ENCODE measurements at places on chromosomes 6 and 20.
A peak's percentile ranks its signal among the peaks of the same experiment; 100 is the strongest.

DNA sequence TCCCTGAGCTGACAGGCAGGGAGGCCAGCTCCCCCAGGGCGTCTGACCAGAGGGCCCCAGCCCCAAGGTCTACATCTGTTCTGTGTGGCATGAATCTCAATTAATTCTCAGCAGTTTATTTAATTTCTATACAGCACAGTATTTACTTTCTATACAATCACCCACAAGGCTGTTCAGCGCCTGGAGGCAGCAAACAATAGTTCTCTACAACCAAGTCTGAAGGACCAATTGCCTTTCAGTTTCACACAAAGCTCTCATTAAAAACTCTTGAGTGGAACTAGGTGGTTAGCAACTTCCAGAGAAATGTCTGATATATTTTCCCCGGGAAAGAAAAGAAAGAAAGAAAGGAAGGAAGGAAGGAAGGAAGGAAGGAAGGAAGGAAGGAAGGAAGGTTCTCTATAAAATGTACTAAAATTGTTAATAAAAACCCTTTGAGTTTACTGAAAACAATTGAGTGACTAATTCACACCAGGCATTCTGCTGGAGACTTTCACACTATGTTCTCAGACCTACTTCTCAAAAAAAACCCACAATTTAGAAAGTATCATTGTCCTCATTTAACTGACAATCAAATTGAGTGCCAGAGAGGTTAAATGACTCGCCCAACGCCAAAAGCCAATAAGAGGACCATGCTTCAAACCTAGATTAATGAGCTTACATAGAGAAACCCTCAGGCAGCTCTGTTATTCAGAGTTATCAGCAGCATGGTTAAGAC, 62.5 kb downstream of the METTL24 start:
- no peak for DNase-seq

- no peak for DNase-seq
Observed at GRCh38 chr6:133512410-133513016, 271.4 kb downstream of the EYA4 start.

DNA sequence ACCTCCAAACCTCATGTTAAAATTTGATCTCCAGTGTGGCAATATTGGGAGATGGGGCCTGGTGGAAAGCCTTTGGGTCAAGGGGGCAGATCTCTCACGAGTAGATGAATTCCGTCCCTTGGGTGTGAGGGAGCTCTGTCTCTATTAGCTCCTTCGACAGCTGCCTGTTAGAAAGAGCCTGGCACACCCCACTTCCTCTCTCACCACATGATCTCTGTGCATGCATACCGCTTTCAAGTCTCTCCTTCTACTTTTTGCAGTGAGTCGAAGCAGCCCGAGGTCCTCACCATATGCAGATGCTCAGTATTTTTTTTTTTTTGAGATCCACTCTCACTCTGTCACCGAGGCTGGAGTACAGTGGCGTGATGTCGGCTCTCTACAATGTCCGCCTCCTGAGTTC, 176.9 kb downstream of the SYNDIG1 start:
- no peak for DNase-seq

DNA sequence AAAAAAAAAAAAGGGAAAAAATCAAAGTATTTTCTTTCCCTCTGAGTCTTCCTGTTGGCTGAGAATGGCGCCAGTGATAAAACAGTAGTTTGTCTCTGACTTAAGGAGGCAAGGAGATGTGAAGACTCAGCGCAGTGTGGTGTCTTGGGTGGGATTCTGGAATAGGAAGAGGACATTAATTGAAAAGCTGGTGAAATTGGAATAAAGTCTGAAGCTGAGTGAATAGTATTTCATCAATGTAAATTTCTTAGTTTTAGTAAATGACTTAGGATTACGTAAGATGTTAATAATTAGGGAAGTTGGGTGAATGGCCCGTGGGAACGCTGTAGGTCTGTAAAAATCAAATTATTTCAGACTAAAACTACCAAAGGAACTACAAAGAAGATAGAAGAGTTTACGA, 122.8 kb upstream of the ZNF217 start:
- no peak for DNase-seq

- no peak for DNase-seq
Observed at GRCh38 chr6:37566111-37566949, 66.6 kb upstream of the CCDC167 start.

- no peak for DNase-seq
Observed at GRCh38 chr6:134564705-134565104, 246.8 kb upstream of the SGK1 start.

GRCh38 chr6:142002825-142003405, 129.8 kb upstream of the GJE1 start:
- DNase-seq, result no peak

DNA sequence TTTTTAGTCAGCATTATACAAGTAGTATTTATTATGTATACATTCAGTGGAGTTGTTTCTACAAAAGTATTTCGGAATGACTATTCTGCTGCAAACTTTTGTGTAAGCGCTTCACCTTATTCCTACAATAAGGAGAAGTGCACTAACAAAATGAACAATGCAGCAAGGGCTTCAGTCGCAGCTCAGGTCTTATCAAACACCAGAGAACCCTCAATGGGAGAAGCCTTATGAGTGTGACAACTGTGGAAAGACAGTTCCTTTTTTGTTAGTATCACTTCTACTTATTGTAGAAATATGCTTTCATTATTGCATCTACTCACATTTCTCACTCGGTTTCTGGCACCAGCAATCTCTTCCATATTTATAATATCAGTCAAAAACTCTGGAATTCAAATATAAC, 18.8 kb downstream of the ZKSCAN3 start:
- no peak for DNase-seq

DNA sequence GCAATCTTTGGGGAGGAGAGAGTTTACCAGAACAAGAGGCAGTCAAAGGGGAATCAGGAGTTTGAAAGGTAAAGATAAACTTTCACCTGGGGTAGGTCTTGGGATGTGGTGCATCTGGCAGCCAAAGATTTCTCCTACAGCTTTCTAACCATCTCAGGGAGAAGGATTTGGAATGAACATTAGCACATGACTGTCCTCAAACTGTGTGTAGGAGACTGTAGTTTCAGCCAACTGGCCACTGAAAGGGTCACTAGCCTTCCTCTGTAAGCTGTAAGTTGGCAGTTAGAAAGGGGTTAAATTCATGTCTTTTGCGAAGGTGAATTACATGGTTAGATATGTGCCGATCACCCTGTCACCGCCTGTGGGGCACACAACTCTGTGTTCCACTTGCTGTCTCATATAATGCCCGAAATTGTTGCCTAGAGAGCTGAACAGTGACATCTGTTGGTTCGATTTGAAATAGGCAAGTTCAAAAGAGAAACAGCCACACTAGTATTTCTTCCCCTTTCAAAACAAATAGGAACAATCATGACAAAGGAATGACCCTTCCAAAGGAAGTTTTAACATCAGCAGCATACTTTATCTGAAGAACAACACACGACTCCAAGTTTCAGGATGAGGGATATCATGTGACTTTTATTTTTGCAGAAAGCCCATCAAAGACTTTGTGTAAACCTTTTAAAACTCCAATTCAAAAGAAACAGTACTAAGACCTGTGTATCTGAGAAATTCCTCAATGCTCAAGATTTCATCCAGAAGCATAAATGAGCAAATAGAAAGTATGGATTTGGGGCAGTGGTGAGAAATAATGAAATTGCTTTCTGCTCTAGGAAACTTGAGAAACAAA, 1.1 kb upstream of the OPN5 start:
- DNase-seq, result no peak

DNA sequence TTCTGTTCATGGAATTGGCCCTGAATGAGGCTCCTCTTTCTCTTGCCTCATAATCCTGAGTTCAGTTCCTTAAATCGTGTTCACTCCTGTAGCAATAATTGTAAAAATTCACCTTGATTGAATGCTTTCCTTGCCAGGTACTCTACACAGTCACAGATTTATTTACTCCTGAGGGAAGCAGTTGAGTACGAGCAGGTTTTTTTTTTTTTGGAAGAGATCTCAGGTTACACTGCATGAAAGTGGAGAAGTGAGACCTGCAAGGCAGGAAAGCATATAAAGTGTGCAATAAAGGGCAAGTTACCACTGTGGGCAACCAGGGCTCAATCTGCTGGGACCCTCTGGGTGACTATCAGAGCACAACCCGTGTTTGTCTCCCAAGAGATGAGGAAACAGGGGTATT, 93.0 kb upstream of the DOK5 start:
- DNase-seq, result no peak

- no peak for DNase-seq
Observed at GRCh38 chr6:130928158-130928912, 101.1 kb downstream of the SMLR1 start.

- DNase-seq, result peak; percentile 24
Observed at GRCh38 chr6:20661721-20662120, 127.5 kb downstream of the CDKAL1 start.

DNA sequence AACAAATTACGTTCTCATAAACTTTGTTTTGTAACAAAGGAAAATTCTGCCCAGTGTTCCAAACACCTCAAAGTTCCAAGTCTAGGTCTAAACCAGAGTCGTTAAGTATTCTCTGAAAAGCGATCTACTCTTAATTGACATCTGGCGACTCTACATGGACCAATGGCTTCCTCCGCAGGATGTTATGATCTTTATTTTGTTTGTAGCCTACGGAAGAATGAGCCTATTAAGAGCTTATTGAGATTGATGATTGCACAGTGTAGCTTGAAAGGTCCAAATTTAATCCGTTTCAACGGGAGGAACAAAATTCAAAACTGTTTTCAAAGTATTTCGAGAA, 61.1 kb downstream of the FAM217A start:
- DNase-seq, result no peak

GRCh38 chr20:12173347-12174012, 255.8 kb downstream of the BTBD3 start:
- DNase-seq, result peak; percentile 18

GRCh38 chr6:5747379-5747778, 259.3 kb downstream of the NRN1 start:
- no peak for DNase-seq

- DNase-seq, result peak; percentile 22
Observed at GRCh38 chr6:11093376-11093625, 333 bp upstream of the SMIM13 start.

DNA sequence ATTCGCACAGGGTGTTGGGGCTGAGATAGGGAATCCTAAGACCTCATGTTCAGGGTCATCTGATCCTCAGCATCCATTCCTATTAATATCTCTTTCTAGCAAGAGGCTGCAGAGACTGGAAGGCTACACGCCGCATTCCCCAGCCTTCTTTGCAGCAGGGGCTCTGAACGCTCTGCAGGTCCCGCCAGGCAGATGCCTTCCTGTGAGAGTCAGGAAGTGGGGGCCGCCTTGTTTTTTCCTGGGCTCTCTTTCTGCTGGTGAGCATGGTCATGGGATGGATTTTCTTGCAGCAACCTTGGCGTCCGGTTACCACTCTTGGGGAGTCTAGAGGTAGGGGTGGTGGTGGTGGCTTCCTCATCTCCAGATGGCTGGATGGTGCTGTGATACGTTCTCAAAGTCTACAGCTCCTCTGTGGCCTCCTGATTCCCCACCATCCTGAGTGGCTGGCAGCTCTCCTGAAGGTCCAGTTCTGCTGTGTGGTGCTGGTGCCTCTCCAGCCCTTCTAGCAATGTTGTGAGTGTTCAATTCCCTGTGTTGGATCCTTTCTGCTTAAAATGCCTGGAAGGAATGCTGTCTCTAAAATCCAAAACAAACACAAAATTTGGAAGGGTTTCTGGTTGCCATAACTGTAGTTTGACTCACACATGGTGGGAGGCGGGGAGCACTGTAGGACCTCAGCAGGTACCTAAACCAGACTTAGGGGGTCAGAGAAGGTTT, 111.9 kb downstream of the CEBPB start:
- no peak for DNase-seq

- DNase-seq, result no peak
Observed at GRCh38 chr6:168709991-168710390, 269.0 kb downstream of the SMOC2 start.

GRCh38 chr20:39398656-39399055, 436.5 kb downstream of the DHX35 start:
- DNase-seq, result no peak

DNA sequence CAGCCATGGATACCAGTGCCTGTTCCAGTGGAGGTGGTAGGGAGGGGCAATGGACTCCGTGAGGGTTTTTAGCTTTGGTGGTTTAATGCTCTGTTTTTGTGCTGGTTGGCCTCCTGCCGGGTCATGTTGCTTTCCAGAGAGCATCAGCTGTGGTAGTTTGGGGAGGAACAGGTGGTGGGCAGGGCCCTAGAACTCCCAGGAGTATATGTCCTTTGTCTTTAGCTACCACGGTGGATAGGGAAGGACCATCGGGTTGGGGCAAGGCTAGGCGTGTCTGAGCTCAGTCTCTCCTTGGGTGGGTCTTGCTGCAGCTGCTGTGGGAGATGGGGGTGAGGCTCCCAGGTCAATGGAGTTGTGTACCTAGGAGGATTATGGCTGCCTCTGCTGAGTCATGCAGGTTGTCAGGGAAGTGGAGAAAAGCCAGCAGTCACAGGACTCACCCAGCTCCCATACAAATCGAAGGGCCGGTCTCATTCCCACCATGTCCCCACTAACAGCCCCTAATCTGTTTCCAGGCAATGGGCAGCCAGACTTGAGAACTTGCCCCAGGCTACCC, 38.9 kb downstream of the MRAP2 start:
- DNase-seq, result no peak

DNA sequence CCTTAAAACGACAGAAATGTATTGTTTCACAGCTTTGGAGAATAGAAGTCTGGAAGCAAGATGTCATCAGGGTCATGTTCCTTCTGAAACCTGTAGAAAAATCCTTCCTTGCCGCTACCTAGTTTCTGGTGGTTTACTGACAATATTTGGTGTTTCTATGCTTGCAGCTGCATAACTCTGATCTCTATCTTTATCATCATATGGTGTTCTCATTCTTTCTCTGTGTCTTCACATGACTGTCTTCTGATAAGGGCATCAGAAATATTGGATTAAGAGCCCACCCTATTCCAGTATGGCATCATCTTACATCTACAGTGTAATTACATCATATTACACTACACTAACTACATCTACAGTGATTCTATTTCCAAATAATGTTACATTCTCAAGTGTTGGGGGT, 148.0 kb downstream of the MANEA start:
- DNase-seq, result no peak

DNA sequence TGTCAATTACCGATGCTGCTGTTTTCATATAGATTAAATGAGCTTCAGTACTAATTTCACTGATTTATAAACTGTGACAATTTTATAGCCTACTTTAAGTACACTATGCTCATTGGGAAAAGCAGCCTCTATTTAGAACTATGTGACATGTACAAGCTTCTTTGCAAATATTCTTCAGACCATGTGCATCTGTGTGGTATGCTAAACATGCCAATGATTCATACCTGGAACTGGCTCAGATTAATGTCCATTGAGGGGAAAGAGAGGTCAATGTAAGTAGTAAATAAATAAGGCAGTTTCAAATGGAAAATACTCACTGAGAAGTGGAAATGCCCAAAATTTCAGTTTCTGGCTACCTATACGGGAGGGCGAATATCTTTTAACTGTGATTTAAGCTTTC, 777.7 kb downstream of the C6orf118 start:
- DNase-seq, result no peak

GRCh38 chr6:154229786-154230185, 126.8 kb downstream of the IPCEF1 start:
- DNase-seq, result no peak
